CD4-positive, alpha-beta T cell treated with Interleukin-17A for 1 hour (primary cell): ENCODE measurements at places on chromosomes 6 and 20.
A peak's percentile ranks its signal among the peaks of the same experiment; 100 is the strongest.

DNA sequence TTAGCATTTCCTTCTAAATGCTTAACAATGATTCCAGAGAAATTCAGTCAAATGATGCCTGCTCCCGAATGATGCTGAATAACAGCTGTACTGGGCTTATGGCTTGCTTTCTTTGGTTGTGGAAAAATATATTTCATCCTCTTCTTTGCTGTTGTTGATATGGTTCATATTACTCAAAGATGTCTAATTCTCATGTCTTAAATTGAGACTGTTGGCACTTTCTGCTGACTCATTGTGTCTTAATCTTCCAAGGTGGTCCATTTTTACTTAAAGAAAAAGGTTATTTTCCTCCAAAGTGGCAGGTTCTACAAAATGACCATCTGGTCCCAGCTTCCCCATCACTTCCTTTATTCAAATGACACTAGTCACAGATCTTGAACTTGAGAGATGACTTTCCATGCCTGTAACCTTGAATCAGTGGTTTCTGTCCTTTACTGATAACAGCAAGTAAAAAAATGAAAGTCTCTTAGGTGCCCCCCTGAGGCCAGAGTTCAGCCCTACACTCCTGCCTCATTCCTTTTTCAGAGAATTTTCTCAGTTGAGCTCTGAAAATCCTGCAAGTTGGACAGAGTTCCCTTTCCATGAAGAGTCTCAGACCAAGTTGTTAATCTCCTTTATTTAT, 6.9 kb downstream of the SNAP25 start:
- DNase-seq, result no peak

DNA sequence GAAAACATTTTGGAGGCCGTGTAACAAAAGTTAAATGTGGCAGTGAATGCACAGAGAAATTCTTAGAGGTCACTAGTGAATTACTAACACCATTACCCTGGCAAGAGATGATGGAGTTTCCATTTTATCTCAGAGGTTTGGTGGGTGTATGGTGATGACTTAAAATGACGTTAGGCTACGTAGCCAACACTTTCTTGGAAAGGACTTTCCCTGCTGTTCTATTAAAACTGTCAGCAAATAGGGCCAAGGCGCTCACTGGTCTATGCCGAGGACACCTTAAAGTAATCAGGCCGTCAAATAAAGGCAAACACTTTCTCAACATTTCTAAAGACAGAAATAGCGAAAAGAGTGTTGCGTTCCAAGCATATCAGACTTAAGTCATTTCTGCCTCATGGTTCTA, 160.8 kb downstream of the GMPR start:
- DNase-seq, result no peak

- DNase-seq, result no peak
These were observed 210.0 kb upstream of the SNX9 start for GRCh38 chr6:157613011-157613522.

- DNase-seq, result no peak
These were observed 9.6 kb downstream of the JARID2 start for GRCh38 chr6:15255481-15255880.

- no peak for DNase-seq
These were observed 53.6 kb downstream of the SCML4 start for GRCh38 chr6:107770541-107770940.

- peak; percentile 4 for DNase-seq
These were observed 42.8 kb upstream of the LOC128125822 start for GRCh38 chr6:63529498-63529897.

DNA sequence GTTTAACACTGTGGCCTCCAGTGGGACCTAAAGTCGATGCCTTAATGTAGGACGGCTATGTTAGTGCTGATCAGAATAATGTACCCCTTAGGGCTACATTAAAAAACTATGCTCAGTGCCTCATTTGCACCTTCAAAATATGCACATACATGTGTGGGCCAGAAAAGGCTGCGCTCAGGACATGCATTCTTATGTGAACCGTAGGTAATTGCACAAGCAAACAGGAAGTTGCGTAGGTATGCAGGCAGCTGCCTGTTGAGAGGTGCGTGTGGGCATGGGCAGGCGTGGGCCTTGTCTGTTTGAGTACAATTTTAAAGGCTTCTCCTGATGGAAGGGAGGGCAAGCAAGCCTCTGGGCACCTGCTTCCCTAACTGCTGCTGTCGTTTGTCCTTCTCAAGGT, 116.2 kb upstream of the JAG1 start:
- no peak for DNase-seq

- DNase-seq, result no peak
These were observed 15.2 kb upstream of the SPAG4 start for GRCh38 chr20:35600176-35600992.

DNA sequence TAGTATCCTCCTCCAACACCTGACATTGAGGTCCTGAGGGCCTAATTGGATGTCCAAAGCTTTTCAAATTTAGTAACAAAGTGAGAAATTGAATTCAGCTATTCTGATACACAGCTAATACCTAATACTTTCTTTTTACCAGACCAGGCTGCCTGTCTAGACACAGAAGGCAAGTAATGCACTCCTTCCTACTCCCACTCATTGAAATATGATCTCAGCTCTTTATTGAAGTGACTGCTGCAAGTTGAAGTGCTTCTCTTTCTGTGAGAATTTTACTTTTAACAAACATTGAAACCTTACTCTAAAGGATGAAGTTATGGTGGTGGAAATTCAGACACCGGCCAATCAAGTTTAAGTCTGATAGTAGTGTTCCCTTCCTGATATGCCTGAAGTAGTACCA, 90.8 kb upstream of the OGFRL1 start:
- DNase-seq, result no peak

GRCh38 chr6:151018046-151018445, 152.5 kb downstream of the MTHFD1L start:
- DNase-seq, result no peak

GRCh38 chr20:3330046-3330741, 77.3 kb downstream of the DNAAF9 start:
- peak; percentile 2 for DNase-seq

- no peak for DNase-seq
These were observed 180.0 kb upstream of the SMLR1 start for GRCh38 chr6:130647246-130647645.

GRCh38 chr6:13250703-13251102, 77.6 kb downstream of the TBC1D7 start:
- DNase-seq, result no peak

- DNase-seq, result no peak
These were observed 35.9 kb downstream of the ID4 start for GRCh38 chr6:19873031-19873430.

DNA sequence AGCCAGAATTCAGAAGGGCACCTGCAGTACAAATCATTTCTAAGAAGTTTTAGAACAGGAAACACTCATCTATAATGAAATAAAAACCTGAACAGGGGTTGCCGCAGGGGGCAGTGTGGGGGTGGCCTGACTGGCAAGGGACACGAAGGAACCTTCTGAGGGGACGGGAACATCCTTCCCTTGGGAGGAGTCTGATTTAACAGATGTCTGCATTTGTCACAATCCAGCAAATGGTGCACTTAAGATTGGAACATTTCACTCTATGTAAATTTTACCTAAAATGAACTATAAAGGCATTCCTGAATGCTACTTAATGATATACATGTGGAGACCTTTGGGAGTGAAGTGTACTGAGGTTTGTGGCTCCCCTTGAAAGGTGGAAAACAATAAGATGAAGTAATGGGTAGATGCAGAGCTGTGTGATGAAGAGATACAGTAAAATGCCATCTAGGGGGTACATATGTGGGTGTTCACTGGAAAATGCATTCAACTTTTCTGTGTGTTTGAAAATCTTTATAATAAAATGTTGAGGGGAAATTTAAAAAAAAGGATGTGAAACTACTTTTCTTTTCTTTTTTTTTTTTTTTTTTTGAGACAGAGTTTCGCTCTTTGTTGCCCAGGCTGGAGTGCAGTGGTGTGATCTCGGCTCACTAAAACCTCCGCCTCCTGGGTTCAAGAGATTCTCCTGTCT, 89.5 kb downstream of the SNX5 start:
- no peak for DNase-seq

GRCh38 chr20:23753194-23753548, 2.4 kb upstream of the CST1 start:
- DNase-seq, result no peak
